ENCODE measurements at places on chromosomes 7 and 10.

DNA sequence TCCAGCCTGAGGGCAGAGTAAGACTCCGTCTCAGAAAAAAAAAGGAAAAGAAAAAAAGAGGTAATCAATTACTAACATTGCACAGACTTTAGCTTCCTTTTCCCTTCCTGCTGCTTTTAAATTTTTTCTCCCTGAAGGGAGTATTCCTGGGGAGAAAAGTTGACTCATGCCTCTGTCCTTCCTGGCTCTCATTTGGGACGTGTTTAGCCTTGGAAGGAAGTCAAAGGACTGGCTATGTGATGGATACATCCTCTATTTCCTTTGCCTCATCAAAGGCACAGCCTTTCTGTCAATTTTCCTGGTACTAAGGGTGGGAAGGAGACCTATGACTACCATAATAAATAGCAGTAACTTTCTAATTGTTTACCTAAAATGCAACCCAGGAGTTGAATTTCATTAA, 77.6 kb downstream of the ITGA8 start:
- DNase-seq: no peak

GRCh38 chr7:1137517-1138167, 22.4 kb downstream of the ZFAND2A start:
- no peak for DNase-seq

DNA sequence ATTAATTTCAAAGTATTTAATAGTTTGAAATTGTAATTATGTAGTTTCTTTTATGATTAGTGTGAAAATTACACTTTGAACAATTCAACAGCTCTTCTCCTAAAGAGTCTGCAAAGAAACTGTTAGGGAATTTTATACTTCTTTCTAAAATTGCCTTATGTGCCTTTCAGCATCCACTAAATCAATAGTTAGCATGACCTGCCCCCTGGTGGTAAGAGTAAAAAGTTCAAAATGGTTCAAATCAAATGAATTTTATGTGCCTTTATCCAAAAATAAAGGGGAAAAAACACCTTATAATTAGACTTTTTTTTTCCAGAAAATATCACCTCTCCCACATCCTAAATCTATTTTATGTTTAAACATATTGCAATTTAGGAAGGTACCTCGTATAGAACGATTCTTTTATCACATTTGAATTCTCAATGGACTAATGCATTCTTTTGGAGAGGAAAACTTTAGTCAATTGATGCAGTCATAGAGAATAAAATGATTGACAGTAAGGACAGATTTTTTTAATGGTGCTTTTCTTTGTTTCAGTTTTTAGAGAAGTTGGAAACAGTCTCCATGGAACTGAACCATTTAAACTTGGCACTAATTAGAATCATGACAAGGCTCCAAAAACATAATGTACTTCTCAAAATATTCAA, 163.7 kb downstream of the SEMA3D start:
- DNase-seq: no peak

GRCh38 chr10:1142596-1142995, 86.4 kb downstream of the WDR37 start:
- DNase-seq: no peak

GRCh38 chr7:36875794-36876193, 151.5 kb upstream of the AOAH start:
- DNase-seq: no peak

- no peak for DNase-seq
These were observed 33.3 kb upstream of the EBLN1 start for GRCh38 chr10:22250897-22251660.

DNA sequence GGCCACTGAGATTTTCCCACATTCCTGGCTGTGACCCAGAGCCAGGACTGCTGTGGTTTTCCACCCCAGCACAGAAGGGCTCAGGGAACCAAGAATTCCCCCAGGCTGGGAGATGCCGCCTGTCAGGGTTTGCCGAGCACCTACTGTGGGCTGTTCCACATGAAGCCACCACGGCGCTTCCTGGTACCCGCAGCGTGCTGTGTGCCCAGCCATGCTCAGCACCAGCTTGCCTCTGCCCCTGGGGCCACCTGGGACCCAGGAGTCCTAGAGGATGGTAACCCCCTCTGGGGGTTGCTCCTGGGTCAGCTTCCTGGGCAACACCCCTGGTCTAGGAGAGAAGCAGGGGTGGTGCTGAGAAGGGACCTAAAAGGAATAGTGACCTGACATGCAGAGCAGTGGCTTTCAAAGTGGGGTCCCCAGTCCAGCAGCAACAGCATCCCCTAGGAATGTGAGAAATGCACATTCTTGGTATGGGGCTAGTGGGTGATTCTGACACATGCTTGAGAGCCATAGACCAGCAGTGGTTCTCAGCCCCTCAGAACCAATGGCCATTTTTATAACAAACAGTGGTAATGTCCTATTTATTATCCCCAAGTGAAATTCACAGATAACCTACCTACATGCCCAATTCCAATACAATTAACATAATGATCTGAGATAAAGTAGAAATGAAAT, 53.4 kb downstream of the TSPAN15 start:
- no peak for DNase-seq

DNA sequence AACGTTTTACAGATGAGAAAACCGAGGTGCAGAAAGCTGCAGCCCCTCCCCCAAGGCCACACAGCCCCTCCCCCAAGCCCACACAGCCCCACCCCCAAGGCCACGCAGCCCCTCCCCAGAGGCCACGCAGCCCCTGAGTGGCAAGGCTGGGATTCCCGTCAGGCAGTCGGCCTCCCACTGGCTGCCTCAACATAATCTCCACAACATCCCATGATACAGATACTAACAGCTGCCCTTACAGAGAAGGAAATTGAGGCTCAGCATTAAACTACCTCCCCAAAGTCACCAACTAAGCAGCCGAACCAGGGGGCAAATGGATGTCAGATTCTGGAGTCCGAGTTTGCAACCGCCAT, 15.9 kb downstream of the SH3PXD2A start:
- DNase-seq: no peak

- DNase-seq: no peak
These were observed 264.7 kb downstream of the DNAJB6 start for GRCh38 chr7:157601530-157601929.

- no peak for DNase-seq
These were observed 43.3 kb upstream of the CCDC71L start for GRCh38 chr7:106704000-106704840.

DNA sequence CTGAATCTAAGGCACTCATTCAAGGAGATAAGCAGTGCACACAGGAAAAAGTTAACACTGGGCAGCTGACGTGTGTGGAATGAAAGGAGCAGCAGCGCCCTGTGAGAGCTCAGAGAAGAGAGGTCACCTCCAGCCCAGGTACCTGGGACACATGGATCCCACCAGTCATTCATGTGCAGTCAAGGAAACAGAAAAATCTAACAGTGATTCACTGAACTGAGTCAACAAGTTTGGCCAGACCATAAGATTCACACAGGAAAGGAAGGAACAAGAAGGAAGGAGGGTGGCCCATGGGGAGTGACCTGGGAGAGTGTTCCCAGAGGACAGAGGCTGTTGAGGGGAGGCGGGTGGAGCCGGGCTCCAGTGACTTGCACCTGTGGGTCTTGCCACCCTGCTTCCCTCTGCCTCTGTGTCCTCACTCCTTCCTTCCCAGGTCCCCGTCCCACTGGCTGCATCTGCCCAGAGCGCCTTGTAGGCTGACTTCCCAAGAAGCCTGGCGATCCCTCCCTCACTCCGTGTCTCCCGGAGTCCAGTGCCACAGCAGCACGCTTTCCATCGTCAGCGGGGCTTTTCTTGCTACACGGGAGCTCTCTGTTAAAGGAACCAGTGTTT, 27.7 kb downstream of the RNF32 start:
- DNase-seq: no peak

DNA sequence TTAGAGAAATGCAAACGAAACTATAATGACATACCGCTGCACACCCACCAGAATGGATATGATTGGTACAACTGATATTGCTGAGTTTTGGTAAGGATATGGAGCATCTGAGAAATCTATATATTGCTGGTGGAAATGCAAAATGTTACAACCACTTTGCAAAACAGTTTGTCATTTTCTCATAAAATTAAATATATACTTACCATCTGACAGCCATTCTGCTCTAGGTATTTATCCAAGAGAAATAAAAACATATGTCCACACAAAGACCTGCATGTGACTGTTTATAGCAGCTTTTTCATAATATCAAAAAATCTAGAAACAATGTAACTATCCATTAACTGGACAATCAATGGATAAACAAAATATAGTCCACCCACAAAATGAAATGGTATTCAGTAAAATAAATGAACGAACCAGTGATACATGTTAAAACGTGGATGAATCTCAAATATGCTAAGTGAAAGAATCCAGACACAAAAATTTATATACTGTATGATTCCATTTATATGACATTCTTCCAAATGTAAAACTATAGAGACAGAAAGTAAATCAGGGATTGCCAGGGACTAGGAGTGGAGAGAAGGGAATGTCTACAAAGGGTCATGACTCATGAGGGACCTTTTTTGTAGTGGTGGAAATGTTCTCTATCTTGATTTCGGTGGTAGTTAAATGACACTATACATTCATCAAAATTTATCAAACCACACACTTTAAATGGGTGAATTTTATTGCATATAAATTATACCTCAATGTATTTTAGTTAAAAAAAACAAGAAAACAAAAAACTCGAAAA, 312.0 kb upstream of the GLI3 start:
- no peak for DNase-seq

GRCh38 chr10:118798231-118798662, 43.5 kb upstream of the CACUL1 start:
- DNase-seq: no peak

- no peak for DNase-seq
These were observed 434.6 kb downstream of the PAXIP1 start for GRCh38 chr7:154568346-154568745.

DNA sequence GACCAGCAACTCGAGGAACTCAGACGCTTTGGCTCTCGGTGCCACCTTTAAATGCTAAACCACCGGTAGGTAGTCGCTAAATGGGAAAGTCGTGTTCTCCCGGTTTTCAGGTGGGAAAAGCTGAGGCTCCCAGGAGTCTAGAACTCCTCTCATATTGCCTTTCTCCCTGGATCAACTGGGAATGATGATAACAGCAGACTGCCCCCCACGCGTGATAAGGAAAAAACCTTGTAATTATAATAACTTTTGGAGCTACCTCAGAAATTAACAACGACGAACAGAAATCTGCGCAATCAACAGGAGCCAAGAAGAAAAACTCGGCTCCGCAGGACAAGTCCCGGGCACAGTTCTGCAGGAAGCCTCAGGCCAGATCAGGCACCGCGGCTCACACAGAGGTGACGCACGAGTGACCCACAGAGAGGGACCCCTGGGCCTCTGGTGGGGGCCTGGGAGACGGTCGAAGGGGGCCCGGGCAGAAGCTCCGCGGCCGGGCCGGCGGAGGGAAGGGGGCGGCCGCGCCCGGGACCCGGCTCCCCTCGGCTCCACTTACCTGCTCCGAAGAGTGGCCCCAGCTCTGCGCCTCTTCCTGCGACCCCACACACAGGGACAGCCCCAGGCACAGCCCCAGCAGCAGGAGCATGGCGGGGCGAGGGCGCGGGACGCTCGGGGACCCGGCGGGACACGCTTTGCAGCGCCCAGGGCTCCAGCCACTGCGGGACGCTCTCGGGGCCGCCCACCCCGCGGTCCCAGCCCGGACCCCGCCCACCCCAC, at the start of gene ITIH5:
ITIH5 (minus strand) TSS at position 714 of the 771 bp plus-strand sequence; CDS start at position 640, 74 bp downstream.
- peak; percentile 36 for DNase-seq

- no peak for DNase-seq
These were observed 822.7 kb downstream of the PCDH15 start for GRCh38 chr10:53978301-53978700.

GRCh38 chr10:130146042-130146441, 9.9 kb downstream of the GLRX3 start:
- DNase-seq: no peak

- DNase-seq: no peak
These were observed 179.7 kb downstream of the XPNPEP1 start for GRCh38 chr10:109743574-109743973.

GRCh38 chr10:3887404-3887803, 102.4 kb upstream of the KLF6 start:
- DNase-seq: no peak

DNA sequence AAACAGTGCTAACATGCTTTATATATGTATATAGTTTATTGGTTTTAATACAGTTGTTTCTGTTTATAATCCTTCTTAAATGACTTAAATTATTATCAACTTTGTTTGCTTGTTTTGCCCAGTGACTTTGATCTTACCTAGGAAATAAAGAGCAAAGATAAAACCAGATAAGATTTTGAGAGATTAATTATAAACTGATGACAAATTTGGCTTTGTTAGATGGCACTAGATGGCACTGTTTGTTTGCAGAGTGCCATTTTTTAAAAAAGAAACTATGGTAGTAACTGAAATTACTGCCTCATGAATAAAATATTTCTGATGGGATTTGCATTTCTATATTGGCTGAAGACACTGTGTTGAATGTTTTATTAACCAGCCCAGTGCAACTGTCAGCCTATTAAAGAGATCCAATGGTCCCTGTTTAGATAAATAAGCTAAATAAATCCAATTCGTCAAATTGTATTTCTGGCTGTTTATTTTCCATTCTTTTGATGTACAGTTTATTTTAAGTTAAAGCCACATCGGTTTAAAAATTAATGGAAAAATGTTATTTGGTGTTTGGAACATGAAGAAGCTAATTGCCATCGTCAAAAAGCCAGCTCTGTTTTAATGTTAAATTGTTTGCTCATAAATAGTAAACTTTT, 28.7 kb downstream of the VTI1A start:
- DNase-seq: no peak
